ENCODE measurements at places on chromosomes 6 and 20. TPM values are rescaled to one million over a fixed set of nuclear protein-coding genes. Genes with fewer than 3 reads are reported as not detected.

- H3K4me1 ChIP-seq, result peaks cover 41% of the 10 kb centered on the region
- DNase-seq, result no peak
- peak overlapping the region; percentile 61 for H3K4me3 ChIP-seq
- H3K27ac ChIP-seq, result peak overlapping the region; percentile 95
Observed at GRCh38 chr20:53652090-53652858, 58.6 kb upstream of the ZNF217 start.

DNA sequence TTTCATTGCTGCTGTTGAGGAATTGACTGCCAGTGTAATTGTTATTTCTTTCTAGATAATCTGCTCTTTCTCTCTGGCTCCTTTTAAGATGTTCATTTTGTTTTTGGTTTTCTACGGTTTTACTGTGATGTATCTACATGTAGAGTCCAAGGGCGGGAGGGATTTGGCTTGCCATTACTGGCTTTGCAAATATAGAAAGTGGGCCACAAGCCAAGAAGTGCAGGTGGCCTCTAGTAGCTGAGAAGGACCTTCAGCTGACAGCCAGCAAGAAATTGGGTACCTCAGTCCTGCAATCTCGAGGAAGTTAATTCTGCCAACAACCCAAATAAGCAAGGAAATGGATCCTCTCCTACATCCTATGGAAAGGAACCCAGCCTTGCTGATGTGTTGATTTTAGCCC, 42.8 kb upstream of the GLP1R start:
- peaks cover 34% of the 10 kb centered on the region for H3K27me3 ChIP-seq
- no peak overlapping the region for H3K4me3 ChIP-seq
- no peaks in the 10 kb centered on the region for H3K36me3 ChIP-seq
- H3K27ac ChIP-seq, result no peak overlapping the region
- H3K4me1 ChIP-seq, result no peaks in the 10 kb centered on the region
- DNase-seq, result no peak

DNA sequence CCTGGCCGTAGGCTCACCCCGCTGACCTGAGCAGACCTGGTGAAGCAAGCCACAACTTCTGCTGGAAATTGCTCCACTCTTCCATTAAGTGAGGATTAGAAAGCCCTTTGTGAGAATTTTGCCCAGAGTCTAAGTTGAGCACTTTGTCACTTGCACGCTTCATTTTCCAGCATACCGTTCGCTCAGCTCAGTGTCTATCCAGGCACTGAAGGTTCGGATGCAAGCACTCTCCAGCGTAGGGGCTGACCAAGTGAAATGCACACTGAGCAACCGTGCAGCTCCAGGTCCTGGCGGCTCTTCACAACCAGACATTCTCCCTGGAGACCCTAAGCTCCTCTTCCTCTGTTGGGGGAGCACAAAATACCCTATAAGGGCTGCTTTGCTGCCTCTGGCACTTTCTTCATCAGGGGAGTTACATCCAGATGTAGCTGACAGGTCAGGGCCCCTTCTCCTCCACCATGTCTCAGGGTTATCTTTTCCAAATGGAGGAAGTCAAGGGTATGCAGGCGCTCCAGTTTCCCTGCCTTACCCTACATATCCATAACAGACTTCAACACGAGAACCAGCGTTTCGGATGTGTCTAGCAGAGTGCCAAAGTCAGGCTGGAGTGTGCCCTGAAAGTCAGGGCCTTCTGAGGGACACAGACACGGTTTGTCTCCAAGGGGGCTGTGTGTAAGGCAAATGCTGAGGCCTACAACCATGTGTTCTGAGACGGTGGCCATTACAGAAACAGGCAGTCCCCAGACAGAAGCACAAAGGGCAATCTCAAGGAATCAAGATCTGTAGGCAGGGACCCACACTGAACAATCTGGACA, 146.7 kb upstream of the AFDN start:
- H3K4me3 ChIP-seq, result no peak overlapping the region
- no peaks in the 10 kb centered on the region for H3K4me1 ChIP-seq
- no peak for DNase-seq
- H3K36me3 ChIP-seq, result no peaks in the 10 kb centered on the region

DNA sequence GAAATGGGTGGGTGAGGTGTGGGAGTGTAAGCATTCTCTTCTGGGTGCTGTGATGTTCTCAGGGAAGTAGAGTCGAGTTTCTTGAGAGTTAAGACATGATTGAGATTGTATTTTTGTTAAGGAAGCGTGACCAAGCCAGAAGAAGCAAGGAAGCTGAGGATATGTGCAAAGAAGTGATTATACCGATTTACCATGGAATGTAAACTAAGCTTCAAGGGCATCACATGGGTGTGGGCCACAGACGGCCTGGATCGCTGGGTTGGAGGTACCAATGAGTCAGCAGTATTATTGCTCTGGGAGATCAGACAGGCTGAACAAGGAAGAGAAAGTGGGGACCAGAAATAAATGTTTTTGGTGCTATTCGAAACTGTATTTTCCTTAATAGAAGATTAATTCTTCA, 184.1 kb upstream of the GMDS start:
- no peak overlapping the region for H3K4me3 ChIP-seq
- H3K27ac ChIP-seq, result no peak overlapping the region
- H3K27me3 ChIP-seq, result no peaks in the 10 kb centered on the region
- H3K36me3 ChIP-seq, result peaks cover 3% of the 10 kb centered on the region
- no peak for DNase-seq
- H3K4me1 ChIP-seq, result no peaks in the 10 kb centered on the region

GRCh38 chr6:84554074-84554473, 210.3 kb downstream of the TBX18 start:
- H3K27me3 ChIP-seq, result no peaks in the 10 kb centered on the region
- no peak for DNase-seq
- no peaks in the 10 kb centered on the region for H3K4me1 ChIP-seq
- H3K36me3 ChIP-seq, result no peaks in the 10 kb centered on the region
- H3K27ac ChIP-seq, result no peak overlapping the region

The ABHD16A gene
- 20.9 TPM for total RNA-seq

The TFAP2B gene
- total RNA-seq, result not detected

The RGS17 gene
- not detected for total RNA-seq

The TPX2 gene
- total RNA-seq, result 179 TPM

The BTBD3 gene
- 12.0 TPM for total RNA-seq

The HLA-DMB gene
- total RNA-seq, result 1.9 TPM

The ESF1 gene
- 23.1 TPM for total RNA-seq
